ENCODE measurements at places on chromosomes 13 and 19.
A peak's percentile ranks its signal among the peaks of the same experiment; 100 is the strongest.

DNA sequence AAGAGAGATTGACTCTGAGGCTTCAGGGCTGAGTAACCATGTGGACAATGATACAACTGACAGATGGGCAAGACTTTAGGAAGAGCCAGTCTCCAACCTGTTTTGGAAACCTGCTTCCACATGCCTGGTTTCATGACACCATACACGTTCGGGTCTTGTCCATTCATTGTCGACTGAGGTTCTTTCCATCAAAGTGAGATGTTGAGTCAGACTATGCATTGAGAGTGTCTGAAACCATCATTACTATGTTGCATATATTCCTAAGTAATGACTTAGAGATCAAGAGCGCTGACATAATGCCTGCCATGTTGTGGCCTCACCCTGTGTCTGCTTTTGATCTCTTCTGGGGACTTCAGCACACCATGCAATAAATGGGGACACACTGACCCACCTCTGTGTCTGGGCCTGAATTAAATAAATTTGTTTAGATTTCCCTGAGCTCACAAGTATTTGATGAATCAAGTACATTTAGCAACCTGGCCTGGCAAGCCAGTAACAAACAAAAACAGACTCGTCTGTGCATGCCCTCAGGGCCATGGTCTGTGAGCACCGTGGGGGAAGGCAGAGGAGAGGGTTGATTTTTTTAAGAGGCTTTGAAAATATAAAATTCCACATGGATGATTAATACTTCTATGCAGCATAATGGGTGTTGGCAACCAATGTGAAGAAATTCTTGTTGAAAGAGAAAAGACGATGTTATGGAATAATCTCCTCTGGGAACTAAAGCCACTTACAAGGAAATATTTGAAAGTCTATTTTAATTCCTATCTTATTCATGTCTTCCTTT is 49.9 kb upstream of the UBAC2 start:
- no peak for DNase-seq

DNA sequence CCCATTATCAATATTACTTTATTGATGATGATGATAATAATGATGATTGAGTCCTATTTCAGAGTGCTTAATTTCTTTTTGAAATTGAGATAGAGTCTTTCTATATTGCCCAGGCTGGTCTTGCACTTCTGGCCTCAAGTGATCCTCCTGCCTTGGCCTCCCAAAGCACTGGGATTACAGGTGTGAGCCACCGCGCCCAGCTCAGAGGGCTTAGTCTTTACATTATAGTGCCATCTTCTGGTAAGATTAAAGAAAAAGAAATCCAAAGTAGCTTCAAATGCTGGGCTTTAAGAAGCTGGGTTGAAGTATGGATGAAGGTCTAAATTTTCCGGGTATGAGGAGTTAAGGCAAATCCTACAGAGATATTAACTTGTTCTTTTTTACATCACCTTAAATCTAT is 3.4 kb upstream of the ZNF333 start:
- peak; percentile 16 for DNase-seq

GRCh38 chr13:73516731-73517130 is 457.9 kb downstream of the KLF5 start:
- no peak for DNase-seq

GRCh38 chr13:44400736-44401135 is 27.1 kb downstream of the SERP2 start:
- DNase-seq, result no peak

GRCh38 chr19:1240925-1241324 is 626 bp upstream of the ATP5F1D start:
- DNase-seq, result no peak

DNA sequence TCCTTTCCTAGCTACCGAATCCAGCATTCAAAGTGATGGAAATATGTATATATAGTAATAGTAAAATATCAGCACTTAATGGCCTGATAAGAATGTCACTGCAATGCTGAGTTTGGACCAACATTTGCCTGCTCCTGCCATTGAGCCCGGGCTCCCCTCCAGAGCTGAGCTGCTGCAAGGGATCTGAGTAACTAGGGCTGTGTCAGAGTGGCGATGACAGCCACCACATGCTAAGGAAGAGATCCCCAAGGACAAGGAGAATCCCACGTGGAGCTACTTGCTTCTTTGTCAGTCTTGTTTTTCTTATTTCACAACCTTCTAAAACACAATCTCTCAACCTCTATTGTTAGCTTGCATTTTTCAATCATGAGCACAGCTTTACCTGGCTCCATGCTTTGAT is 19.5 kb upstream of the ALOX5AP start:
- DNase-seq, result no peak

- no peak for DNase-seq
Observed at GRCh38 chr13:110503037-110503901, 58.3 kb downstream of the RAB20 start.

GRCh38 chr13:105202354-105202753 is 1333.1 kb downstream of the EFNB2 start:
- no peak for DNase-seq

DNA sequence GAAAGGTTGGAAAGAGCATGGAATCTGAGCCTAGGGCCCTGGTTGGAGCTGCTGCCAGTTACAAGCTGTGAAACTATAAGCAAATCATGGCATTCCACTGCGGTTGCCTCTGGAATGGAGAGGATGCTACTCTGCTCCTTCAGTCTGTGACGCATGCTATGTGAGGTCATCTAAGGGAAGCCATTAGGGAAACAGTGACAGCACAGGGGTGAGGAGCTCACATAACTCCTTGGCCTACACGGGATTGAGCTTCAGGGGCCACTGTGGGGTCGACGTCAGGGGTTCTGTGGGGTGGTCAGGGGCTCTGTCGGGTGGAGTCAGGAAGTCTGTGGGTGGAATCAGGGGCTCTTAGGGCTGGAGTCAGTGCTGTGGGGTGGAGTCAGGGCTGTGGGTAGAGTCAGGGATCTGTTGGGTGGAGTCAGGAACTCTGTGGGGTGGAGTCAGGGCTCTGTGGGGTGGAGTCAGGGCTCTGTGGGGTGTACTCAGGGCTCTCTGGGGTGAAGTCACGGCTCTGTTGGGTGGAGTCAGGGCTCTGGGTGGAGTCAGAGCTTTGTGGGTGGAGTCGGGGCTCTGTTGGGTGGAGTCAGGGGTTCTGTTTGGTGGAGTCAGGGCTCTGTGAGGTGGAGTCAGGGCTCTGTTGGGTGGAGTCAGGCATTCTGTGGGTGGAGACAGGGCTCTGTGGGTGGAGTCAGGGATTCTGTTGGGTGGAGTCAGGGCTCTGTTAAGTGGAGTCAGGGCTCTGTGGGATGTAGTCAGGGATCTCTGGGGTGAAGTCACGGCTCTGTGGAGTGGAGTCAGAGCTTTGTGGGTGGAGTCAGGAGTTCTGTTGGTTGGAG is 35.8 kb upstream of the MEDAG start:
- peak; percentile 91 for DNase-seq

- DNase-seq, result no peak
Observed at GRCh38 chr13:50908371-50908770, 1.2 kb upstream of the RNASEH2B start.

- DNase-seq, result no peak
Observed at GRCh38 chr19:38781058-38781457, 7.7 kb upstream of the LGALS7 start.

DNA sequence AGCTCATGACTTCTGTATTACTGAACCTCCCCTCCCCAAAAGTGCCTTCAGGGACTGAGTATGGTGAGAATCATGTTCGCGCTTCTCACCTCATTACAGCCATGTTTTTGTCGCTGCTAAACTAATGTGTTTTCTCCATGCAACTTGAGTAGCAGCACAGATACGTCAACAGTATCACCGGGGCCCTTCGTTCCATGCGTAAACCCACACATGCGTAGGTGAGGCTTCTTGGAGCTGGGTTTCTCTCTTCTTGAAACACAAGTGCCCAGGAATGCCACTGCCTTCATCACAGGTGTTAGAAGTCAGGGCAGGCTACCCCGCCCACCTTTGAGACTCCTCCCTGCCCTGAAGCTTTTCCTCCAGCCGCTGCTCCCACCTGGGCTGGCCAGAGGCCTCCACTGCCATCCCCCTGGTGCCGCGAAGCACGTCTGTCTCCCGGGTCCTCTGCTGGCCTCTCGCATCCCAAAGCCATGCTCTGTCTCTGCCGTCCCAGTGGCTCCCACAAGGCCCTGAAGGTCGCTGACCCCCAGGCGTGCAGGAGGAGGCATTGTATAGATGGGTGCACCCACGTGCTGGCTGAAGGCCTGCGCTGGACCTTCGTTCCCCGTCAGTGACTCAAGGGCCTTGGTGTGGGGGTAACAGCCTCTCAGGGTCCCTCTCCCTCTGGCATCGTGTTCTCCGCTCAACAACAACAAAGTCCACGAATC is 135.3 kb upstream of the MCF2L start:
- DNase-seq, result no peak

DNA sequence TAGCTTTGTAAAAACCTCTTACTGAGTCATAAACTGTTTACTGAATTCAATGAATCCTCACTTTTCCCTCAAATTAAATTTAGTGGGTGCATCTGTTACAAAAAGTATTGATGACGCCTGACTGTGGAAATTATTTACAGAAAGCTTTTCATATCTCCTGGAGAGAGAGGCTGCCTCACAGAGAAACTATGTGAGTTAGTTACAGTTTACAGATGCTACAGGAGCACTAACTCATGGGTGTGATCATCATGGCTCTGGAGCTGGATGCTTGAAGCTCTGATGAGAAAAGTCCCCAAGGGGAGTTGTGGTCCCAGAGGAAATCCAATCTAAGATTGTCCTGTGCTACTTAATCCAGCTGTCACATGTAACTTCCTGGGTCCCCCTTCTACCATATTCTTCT is 590.8 kb downstream of the LMO7 start:
- DNase-seq, result no peak

GRCh38 chr13:42247883-42248282 is 24.1 kb upstream of the AKAP11 start:
- no peak for DNase-seq

- no peak for DNase-seq
Observed at GRCh38 chr19:13684021-13684420, 80.3 kb upstream of the MRI1 start.

DNA sequence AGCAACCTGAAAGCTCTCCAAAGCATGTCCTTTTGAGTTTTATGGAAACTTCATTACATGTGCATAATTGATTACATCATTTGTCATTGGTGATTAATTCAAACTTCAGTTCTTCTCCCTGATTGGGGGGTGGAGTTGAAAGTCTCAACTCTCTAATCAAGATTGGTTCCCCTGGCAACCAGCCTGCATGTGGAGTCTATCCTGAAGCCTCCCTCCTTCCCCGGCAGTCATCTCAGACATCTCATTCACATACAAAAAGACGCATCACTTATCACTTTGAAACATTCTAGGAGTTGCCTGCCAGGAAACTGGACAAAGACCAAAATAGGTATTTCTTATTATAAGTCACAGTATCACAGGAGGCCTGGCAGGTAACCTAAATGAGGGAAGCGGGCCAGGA is 50.5 kb downstream of the TEX26 start:
- DNase-seq, result no peak
